ENCODE measurements at places on chromosomes 12 and 14. TPM values are rescaled to one million over a fixed set of nuclear protein-coding genes. Genes with fewer than 3 reads are reported as not detected.
A peak's percentile ranks its signal among the peaks of the same experiment; 100 is the strongest.

Gene NDRG2
- total RNA-seq = 2.2 TPM

Gene SCYL2
- total RNA-seq = 50.9 TPM

DNA sequence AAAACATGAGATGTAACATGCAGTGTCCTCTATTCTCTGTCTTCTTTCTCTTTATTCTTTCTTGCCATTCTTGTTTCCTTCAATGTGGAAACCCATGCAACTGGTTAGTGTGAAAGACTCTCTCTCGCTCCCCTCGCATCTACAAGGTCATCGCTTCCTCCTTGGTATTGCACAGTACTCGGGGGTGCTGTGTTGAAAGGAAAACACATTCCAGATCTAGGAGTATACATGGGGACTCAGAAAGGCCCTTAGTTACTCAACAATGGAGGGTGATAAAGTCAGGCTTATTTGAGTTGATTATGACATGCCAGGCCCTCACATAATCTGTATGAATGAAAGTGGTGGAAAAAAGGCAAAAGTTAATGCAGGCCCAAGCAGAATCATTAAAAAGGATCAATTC, 75.5 kb upstream of the OVCH1 start:
- DNase-seq = no peak

GRCh38 chr14:70416338-70416724, 559 bp downstream of the SYNJ2BP start:
- peak; percentile 25 for DNase-seq

GRCh38 chr12:104275689-104276088, 27.9 kb upstream of the EID3 start:
- DNase-seq = peak; percentile 69

- no peak for DNase-seq
Measured at GRCh38 chr12:13024531-13024916, 19.7 kb upstream of the FAM234B start.

- DNase-seq = no peak
Measured at GRCh38 chr14:61139006-61139599, 142.0 kb downstream of the TMEM30B start.

Measured in M059J (cell line).